Thyroid gland (tissue), 4 donors: ENCODE measurements at places on chromosomes 1 and 21. TPM values are rescaled to one million over a fixed set of nuclear protein-coding genes. Genes with fewer than 3 reads are reported as not detected.

DNA sequence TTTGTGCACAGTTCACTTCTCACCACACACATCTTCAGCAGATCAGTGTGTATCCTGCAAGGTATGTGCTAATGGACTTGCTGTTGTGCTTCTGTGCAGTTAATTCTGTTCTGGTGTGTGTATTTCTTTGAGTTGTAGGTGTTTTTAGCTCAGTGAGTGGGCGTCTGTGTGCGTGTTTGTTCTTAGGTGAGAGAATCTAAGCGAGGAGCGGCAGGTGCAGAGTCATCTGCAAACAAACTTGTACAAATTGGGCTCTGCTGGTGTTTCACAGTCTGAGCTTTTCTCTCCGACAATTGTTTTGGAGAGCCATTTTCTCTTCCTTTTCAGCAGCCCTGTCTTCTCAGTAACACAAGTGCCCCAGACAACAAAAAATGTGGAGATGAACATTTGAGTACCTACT is 43.6 kb downstream of the ACP6 start:
- H3K27me3 ChIP-seq = no peaks in the 10 kb centered on the region
- no peak overlapping the region for H3K4me3 ChIP-seq
- no peak for DNase-seq
- H3K4me1 ChIP-seq = no peaks in the 10 kb centered on the region

DNA sequence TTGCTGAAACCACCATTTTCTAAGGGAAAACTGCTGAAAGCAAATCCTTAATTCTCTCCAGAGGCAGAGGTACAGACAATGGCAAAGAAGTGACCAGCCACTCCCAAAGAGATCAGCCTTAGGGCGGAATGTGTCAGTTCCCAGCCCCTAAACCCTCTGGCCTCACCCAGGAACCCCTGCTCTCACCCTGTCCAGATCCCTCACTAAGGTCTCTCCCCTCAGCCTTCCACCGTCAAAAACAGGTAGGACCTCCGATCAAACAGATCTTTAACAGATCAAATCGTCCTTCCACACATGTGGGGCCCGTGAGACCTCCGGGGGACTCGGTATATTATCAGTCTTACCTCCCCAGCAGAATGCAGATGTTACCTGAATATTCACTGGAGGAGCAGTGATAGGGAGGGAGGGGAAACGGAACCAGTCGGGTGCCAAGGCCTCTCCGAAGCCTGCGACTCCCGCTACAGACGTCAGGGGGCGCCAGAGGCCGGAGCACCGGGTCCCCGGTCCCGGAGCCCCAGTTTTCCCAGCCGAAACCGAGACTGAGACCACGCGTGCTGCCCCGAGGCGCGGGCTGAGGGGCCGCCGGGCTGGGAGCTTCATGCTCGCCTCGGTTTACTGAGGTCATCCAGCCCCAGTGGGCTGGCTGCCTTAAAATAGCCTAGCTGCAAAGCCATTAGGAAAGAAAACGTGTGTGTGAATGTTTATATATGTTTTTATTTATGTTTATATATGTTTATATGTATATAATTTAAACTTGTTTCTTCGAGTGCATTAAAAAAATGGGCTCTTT is 23.6 kb downstream of the GPA33 start:
- peak; percentile 66 for DNase-seq
- no peak overlapping the region for H3K4me3 ChIP-seq
- H3K27me3 ChIP-seq = no peaks in the 10 kb centered on the region
- H3K36me3 ChIP-seq = no peaks in the 10 kb centered on the region

- H3K36me3 ChIP-seq = no peaks in the 10 kb centered on the region
- no peaks in the 10 kb centered on the region for H3K4me1 ChIP-seq
- H3K27me3 ChIP-seq = no peaks in the 10 kb centered on the region
- H3K27ac ChIP-seq = no peak overlapping the region
- DNase-seq = no peak
Observed at GRCh38 chr1:4319496-4319895, 334.9 kb upstream of the AJAP1 start.

DNA sequence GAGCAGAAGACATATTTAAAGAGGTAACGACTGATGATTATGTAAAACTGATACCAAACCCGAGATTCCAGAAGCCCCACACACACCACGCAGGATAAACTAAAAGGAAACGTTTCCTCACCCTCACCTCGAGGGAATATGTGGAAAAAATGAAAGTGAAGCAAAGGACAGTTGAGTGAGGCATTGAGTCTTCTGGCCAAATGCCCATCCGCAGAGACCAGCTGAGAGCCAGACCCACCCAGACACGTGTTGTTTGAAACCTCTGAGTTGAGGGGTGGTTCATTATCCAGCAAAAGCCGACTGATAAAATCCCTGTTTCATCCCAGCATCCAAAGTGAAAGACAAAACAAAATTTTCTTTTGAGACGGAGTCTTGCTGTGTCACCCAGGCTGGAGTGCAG is 29.6 kb upstream of the PCBP3 start:
- DNase-seq = no peak
- H3K27me3 ChIP-seq = no peaks in the 10 kb centered on the region
- H3K36me3 ChIP-seq = no peaks in the 10 kb centered on the region
- no peaks in the 10 kb centered on the region for H3K4me1 ChIP-seq

GRCh38 chr1:114274621-114275317 is 121.1 kb upstream of the SYT6 start:
- no peaks in the 10 kb centered on the region for H3K4me1 ChIP-seq
- H3K27ac ChIP-seq = no peak overlapping the region
- no peak for DNase-seq
- no peak overlapping the region for H3K4me3 ChIP-seq
- no peaks in the 10 kb centered on the region for H3K27me3 ChIP-seq

DNA sequence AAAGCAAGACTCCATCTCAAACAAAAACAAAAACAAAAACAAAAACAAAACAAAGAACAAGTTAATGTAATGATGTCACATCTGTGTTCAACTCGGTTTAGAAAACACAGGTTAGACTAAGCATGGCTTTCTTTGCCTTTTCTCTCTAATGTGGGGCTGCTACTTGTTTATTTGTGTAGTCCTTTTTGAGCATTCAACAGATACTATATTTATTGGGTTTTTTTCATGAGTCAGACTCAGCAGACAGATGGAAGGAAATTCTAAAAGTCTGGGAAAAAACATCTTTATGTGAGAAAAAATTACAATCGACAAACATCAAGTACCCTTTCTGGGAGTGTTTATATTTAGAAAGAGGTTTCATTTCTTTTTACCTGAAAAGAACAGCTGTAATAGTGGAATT is 22.3 kb upstream of the OTUD3 start:
- H3K4me1 ChIP-seq = no peaks in the 10 kb centered on the region
- H3K27ac ChIP-seq = no peak overlapping the region
- H3K36me3 ChIP-seq = no peaks in the 10 kb centered on the region
- no peak overlapping the region for H3K4me3 ChIP-seq
- H3K27me3 ChIP-seq = no peaks in the 10 kb centered on the region
- no peak for DNase-seq

GRCh38 chr1:241105147-241105546 is 251.9 kb downstream of the RGS7 start:
- H3K4me1 ChIP-seq = no peaks in the 10 kb centered on the region
- no peak overlapping the region for H3K4me3 ChIP-seq
- no peaks in the 10 kb centered on the region for H3K36me3 ChIP-seq

DNA sequence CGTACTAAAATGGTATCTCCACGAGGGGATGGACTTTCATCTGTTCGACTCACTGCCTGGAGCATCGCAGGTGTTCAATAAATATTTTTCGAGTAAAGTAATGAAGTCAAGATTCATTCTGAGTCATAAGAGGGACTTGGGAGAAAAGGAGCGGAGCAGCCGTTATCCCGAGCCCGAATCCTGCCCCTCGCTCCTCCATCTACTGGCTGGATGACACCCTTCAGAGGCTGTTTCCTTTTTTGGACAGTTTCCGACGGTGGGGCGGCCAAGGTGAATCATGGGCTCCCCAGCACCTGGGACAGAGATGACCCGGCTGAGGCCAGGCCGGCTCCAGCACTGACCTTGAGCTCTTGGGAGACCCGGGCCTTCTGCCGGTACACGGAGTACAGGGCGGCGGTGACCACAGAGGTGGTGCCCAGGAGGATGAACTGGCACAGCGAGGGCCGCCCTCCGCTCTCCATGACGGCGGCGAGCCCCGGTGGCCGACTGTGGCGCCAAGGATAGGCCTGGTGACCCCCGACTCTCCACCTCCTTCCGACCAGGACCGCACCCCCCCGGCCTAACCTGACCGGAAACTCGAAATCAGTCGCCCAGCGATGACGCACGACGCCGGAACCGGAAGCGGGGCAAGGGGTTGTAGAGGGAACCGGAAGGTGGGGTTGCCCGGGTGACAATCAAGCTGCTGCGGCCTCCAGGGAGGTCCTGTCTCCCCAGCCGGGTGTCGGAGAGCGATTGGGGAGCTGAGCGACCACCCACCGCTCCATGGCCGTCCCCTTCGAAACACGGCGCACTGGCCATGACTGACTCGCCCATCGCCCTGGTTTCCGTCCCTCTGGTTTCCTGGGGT is at the start of gene MUL1:
MUL1 (minus strand) TSS at position 588 of the 847 bp plus-strand sequence; CDS start at position 461, 127 bp downstream.
- H3K36me3 ChIP-seq = no peaks in the 10 kb centered on the region
- H3K27me3 ChIP-seq = no peaks in the 10 kb centered on the region
- DNase-seq = peak; percentile 94
- H3K4me1 ChIP-seq = peaks cover 15% of the 10 kb centered on the region
- H3K27ac ChIP-seq = peak within 1 kb of the TSS; percentile 73

DNA sequence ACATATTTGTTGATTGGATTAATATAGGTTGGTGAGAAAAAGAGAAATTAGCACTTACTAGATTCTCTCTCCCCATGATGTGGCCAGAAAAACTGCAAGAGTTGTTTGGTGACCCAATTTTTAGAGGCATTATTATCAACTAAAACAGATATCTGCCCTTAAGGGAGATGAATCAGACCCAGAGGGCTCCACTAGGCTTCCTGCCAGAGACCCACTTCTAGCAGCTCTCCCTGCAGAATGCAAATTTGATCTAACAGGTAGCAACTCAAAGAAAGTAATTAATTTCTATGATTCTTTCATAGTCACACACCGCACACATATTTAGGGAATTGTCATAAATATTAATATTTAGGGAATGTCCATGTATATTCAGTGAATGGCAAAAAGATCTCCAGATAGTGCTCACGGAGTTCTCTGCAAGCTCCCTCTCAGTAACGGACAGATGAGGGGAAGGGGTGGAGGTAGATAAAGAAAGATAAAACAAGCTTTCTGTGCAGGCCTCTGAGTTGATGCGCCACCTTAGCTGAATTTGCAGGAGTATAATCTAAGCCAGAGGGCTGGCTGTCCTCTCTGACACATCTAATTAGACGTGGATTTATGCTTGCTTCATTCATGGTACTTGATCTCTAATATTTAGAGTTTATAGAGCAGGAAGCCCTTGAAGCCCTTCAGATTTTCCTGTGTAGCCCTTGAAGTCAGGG is 84.1 kb upstream of the CCDC190 start:
- no peaks in the 10 kb centered on the region for H3K27me3 ChIP-seq
- peaks cover 12% of the 10 kb centered on the region for H3K4me1 ChIP-seq
- no peak overlapping the region for H3K27ac ChIP-seq
- DNase-seq = no peak
- no peaks in the 10 kb centered on the region for H3K36me3 ChIP-seq
- no peak overlapping the region for H3K4me3 ChIP-seq

DNA sequence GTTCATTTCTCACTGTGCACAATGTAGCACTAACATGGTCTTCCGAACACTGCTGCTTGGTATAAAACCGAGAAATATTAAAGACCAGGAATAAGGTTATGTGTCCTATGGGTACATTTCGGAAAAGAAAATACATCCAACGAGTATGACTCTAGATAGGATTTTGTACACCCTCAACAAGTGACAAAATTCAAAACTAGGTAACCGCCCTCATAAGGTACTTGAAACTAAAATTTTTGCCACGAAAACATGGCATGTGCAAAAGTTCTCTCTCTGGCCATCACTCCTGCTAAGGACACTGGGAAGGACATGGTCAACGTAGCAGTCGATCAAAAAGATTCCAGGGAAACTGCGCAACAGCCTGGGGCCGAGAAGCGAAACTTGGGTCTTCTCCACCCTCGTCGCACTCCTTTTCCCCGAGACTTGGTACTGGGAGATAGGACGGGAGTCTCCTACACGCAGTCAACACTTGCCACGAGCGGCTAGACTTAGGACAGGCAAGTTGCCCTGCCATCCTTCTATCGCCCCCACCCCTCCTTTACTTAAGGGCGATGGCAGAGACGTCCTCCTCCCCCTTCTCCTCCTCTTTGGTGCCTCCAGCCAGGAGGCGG is 338 bp upstream of the TOR1AIP1 start:
- peak overlapping the region; percentile 76 for H3K4me3 ChIP-seq
- H3K36me3 ChIP-seq = peaks cover 4% of the 10 kb centered on the region
- peaks cover 5% of the 10 kb centered on the region for H3K4me1 ChIP-seq
- H3K27me3 ChIP-seq = no peaks in the 10 kb centered on the region
- DNase-seq = peak; percentile 93

DNA sequence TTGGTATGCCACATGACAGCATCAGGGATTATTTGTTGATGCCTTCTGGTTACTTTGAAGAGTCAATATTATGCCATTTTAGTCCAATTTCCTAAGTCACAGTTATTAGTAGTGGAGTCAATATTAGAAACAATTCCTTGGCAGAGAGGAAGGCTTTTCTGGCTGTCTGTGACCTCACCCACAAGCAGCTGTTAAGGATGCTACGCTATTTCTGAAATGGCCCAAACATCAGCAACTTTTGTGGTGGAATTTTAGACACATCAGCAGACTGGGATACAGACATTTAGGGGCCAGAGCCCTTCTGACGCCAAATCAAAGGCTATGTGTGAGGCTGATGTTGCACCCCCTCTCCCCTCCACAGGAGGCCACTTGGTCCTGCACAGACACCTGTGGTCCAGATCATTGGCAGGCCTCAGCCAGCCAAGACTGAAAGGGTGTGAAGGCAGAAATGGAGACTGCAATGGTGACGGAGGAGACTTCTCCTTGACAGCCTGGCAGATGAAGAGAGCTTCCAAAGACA is 9.2 kb upstream of the RXRG start:
- no peaks in the 10 kb centered on the region for H3K4me1 ChIP-seq
- no peak overlapping the region for H3K27ac ChIP-seq
- H3K36me3 ChIP-seq = no peaks in the 10 kb centered on the region

Gene CCDC17
- total RNA-seq = 3.8 TPM

Gene CNR2
- total RNA-seq = 0.54 TPM

Gene SLAMF9
- total RNA-seq = not detected

Gene A3GALT2
- total RNA-seq = not detected

Gene ZBTB37
- total RNA-seq = 24.4 TPM

Gene NSL1
- 61.9 TPM for total RNA-seq

Gene CLCA4
- total RNA-seq = not detected
